Neural progenitor cell (in vitro differentiated cells): ENCODE measurements at places on chromosomes 5 and 9. TPM values are rescaled to one million over a fixed set of nuclear protein-coding genes. Genes with fewer than 3 reads are reported as not detected.

- DNase-seq: no peak
These were observed 15.5 kb downstream of the ZBTB34 start for GRCh38 chr9:126875756-126876510.

- DNase-seq: no peak
These were observed 297.0 kb downstream of the ARHGEF28 start for GRCh38 chr5:73922875-73923557.

GRCh38 chr5:172931001-172931536 lies 28.2 kb upstream of the RPL26L1 start:
- no peak for DNase-seq

DNA sequence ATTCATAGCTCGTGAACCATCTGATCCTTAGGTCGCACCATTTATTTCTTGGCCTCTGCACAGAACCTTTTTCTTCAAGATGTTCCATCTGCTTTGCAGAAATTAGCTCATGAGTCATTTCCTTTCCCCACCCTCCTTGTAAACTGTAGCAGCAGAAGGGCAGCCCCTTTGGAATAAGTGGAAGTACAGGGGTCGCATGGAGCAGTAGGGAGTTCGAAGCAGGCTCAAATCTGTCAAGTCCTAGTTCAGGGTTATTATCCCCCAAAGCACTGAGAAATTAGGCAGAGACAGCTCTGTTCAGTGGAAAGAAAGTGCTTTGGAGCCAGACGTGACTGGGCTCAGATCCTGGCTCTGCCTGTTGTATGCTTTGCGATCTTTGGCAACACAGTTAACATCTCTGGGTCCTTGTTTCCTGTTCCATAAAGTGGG lies 84.2 kb downstream of the SGCD start:
- no peak for DNase-seq

PCDHGA1 gene
- total RNA-seq: 1.0 and 1.5 TPM in 2 replicates

DNA sequence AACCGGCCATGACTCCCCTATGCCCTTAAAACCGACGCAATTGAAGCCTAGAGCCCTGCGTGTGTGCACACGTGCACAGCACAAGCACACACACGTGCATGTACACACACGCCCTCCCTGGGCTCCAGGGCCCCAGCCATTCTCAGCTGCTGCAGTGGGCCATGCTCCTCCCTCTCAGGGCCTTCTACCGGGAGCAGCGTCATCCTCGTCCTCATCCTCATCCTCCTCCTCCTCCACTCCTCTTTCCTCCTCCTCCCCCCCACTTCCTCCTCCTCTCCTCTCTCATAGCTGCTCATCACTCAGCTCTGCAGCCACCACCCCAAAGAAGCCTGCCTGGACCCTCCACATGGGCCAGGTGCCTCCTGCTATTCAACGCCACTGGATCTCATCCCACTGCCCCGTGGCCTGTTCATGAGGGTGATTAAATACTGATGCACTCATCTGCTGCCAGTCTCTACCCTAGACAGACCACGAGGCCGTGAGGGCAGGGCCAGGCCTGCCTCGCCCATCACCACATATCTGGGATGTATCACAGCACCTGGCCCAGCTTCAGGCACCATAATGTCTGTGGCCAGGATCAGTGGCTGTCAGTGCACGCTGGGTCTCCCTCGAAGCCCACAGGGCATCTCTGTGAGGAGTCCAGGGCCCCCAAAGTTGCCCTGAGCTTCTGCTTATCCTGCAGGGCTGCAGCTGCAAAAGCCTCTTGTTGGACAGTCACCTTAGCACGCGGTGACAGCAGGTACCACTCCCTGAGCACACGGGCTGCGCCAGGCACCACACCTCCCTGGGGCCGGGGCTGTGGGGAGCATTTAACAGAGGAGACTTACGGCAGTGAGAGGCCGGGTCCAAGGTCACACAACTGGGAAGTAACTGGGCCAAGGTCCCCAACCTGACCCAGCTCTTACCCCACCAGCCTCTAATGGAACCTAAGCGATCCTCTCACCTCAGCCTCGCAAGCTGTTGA lies 9.8 kb downstream of the FAM78A start:
- DNase-seq: no peak

IL13 gene
- not detected in 2 replicates for total RNA-seq

GRCh38 chr5:173458828-173459609 lies 130.8 kb upstream of the STC2 start:
- DNase-seq: no peak

- DNase-seq: no peak
These were observed 8.9 kb downstream of the RAB24 start for GRCh38 chr5:177294632-177295031.

DNA sequence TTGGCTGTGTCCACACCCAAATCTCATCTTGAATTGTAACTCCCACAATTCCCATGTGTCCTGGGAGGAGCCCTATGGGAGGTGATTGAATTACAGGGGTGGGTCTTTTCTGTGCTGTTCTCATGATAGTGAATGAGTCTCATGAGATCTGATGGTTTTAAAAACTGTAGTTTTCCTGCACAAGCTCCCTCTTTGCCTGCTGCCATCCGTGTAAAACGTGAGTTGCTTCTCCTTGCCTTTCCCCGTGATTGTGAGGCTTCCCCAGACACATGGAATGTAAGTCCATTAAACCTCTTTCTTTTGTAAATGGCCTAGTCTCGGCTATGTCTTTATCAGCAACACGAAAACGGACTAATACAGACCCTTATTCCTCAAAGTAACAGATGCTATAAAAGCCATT lies 94.1 kb downstream of the DOCK2 start:
- no peak for DNase-seq

IL31RA gene
- total RNA-seq: not detected in 2 replicates

SLC25A48 gene
- total RNA-seq: not detected in 2 replicates

OR2K2 gene
- not detected in 2 replicates for total RNA-seq

MRPS2 gene
- 23.4 and 43.4 TPM in 2 replicates for total RNA-seq

DNA sequence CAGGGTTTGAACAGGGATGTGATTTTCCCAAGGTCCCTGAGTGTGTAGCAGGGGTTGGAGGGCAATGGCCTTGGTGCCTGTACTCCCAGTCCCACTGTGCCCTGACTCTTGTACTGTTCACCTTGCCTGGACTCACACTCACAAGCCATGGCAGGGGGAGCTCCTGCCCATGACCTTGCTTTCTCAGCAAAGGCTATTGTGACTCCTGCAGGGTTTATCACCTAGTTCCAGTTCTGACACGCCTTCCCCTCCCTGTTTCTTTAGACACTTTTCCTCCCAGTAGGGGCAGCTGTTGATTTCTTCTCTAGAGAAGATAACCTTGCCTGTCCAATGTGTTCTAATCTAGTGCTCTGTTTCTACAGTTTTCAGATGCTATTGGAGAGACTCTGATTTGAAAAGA lies 139.5 kb downstream of the FSTL4 start:
- no peak for DNase-seq

GRCh38 chr5:160565376-160565775 lies 143.7 kb downstream of the PTTG1 start:
- DNase-seq: no peak

DNA sequence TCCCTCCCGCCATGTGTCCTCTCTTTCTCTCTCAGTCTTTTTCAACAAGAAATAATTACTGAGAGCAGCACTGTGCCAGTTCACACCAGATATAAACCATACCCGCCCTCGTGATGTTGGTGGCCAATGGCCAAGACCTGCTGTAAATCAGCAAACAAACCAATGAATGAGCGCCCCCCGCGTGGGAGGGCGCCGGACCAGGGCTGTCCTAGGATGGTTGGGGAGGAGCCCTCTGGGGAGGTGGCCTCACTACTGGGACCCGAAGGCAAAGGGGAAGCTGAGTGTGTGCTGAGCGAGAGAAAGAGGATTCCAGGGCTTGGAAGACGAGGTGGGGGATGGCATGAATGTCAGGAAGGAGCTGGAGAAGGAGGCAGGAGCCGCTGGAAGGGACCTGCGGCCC lies 51.2 kb upstream of the BARHL1 start:
- peak; percentile 44 for DNase-seq

RLN2 gene
- 5.0 and 12.6 TPM in 2 replicates for total RNA-seq

DNA sequence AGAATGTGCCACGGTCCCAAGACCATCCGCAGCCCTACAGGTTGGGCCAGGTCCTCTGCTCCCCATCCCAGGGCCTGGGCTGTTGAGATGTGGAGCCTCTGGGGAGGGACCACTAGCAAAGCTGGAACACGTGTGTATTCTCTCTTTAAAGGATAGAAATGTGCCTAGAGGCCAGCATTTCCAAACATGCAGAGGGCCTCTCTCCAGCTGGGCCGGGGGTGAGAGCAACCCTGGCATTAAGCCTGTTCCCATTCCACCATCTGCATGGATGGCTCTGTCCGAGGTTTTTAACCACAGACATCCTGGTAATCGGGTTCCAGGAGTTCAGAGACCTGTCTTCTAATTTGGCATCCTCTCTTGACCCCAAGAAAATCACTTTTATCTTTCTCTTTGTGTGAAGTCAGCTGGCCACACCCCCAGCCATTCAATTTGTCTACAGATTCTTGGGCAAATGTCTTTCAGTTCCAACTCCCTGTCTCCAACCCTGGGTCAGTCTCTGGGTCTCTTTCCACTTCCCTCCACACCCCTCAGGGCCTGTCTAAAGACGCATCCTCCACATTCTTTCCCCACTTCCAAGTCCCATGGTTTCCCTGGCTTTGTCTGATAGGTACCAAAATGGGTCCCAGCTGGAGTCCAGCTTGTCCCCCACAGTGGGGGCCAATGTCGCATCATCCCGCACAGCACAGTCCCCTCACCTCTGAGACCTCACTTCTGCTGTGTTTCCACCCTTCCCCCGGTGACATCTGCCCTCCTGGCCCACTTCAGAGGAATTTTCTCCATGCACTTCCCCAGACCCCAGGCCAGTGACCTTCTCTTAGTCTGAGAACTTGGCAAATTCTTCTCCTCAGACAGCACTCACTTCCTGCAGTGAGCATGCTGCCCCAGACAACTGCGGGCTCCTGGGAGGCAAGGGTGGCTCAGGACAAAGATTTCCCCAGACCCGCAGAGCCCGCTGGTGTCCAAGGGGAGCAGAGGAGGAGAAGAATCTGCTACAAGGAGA lies 56.8 kb downstream of the PTPDC1 start:
- DNase-seq: no peak

DNA sequence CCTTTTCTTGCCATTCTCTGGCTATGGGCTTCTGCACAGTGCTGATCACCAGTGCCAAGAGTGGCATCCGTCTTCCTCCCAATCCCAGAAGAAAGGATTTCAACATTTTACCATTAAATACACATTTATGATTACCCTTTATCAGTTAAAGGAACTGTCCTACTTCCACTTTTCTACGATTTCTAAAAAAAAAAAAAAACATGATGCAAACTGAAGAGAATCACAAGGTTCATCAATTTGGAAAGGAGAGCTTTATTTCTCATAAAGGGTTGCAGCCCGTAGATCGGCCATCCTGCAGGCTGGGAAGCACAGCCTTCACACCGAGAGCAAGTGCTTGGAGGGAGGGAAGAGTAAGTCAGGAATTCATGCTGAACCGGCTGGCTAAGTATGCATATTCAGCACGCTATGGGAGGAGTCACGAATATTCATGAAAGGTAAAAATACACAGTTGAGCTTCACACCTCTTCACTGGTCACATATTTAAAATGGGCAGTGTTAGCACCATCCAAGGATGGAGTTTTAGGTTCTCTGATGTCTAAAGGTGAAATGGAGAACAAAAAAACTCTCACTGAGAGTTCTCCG lies 52.5 kb upstream of the SEMA4D start:
- DNase-seq: no peak

CYLC2 gene
- not detected in 2 replicates for total RNA-seq

DNA sequence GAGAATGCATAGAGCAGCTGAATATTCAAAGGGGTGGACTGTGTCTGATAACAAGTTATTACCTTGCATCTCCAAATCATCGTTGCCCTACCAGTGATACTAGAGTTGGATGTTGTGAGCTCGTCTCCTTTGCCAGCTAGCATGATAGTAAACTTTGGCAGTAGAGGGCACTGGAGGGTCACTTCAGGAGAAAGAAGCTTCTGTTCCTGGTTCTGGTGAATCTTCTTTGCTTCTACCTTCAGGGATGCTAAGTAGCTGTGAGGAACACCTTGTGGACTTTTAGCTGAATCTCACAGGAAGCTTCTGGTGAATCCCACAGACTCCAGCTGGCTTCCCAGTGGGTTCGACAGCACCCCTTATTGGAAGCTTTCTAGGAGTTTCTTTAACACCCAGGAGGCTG lies 626.6 kb upstream of the SGCD start:
- peak; percentile 35 for DNase-seq

DNA sequence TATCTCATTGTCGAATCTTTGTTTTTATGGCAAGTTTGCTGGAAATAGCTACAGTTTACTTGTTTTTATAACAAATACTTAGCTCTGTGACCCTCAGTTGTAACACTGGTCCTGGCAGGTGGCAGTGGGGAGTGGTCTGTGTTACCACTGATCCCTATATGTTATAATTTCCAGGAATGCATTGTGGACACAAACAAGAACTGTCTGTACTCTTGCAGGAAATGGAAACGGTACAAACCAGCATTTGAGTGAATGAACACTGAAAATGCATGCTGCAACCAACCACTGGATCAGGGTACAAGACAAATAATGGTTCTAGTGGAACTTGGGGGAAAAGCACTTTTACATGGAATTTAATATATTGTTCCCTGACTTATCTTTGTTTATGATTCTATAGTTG lies 66.5 kb upstream of the PJA2 start:
- DNase-seq: no peak

DNA sequence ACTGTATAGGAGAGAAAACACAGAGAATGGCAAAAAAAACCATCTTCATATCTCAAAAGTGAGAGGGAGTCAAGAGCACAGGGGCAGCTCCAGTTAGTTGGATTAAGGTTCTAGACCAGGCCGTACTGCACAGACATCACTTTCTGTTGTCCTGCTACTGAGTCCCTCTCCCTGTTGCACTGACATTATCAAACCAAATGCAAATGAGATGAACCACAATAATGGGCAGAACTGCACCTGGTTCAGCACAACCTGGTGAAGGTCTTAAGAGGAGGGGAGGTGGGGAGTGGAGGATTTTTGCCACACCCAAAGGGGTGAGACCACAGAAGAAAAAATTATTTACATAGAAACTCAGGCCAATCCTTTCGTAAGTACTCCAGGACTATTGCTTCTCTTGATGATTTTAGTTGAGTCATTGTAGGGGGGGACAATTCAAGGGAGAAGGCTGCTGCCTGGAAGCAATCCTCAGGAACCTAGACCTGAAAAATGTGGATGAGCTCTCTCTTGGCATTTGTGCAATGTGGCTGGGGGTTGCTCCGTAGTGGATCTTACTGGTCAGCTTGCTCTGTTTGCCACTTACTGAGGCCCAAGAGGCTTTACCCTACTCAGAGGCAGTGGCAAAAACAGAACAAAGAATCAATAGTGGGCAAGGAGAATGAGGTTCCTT lies 94.5 kb upstream of the PPP1R2B start:
- DNase-seq: no peak

ARHGEF39 gene
- total RNA-seq: 13.2 and 31.9 TPM in 2 replicates

GRCh38 chr5:66993448-66993847 lies 203.2 kb downstream of the CD180 start:
- DNase-seq: no peak

RANBP17 gene
- 38.7 and 49.7 TPM in 2 replicates for total RNA-seq

PCA3 gene
- 0.30 and 0.56 TPM in 2 replicates for total RNA-seq

PARP8 gene
- 32.2 and 38.9 TPM in 2 replicates for total RNA-seq

GRCh38 chr5:82735160-82735789 lies 341.9 kb downstream of the TMEM167A start:
- no peak for DNase-seq

- DNase-seq: peak; percentile 42
These were observed 8.9 kb upstream of the SLC25A48 start for GRCh38 chr5:135825373-135826220.

FOXD4L4 gene
- 0.15 TPM in 1 of 2 replicates, not detected in the other for total RNA-seq

PDLIM4 gene
- 8.3 and 10.3 TPM in 2 replicates for total RNA-seq

PCDHGA8 gene
- total RNA-seq: 2.3 and 3.3 TPM in 2 replicates

- DNase-seq: no peak
These were observed 112.1 kb upstream of the IL6ST start for GRCh38 chr5:56106837-56107236.
